ENCODE measurements at places on chromosomes 6 and 20. TPM values are rescaled to one million over a fixed set of nuclear protein-coding genes. Genes with fewer than 3 reads are reported as not detected.

Gene DOK5
- total RNA-seq, result not detected

Gene RAET1G
- 14.9 TPM for total RNA-seq

Gene SH3BGRL2
- total RNA-seq, result 64.3 TPM

Gene OR2H2
- not detected for total RNA-seq

Gene TEAD3
- 13.7 TPM for total RNA-seq

- H3K36me3 ChIP-seq, result no peaks in the 10 kb centered on the region
- no peaks in the 10 kb centered on the region for H3K4me1 ChIP-seq
- H3K4me3 ChIP-seq, result no peak overlapping the region
- no peak for DNase-seq
Observed at GRCh38 chr6:1024587-1024986, 287.3 kb upstream of the FOXQ1 start.

DNA sequence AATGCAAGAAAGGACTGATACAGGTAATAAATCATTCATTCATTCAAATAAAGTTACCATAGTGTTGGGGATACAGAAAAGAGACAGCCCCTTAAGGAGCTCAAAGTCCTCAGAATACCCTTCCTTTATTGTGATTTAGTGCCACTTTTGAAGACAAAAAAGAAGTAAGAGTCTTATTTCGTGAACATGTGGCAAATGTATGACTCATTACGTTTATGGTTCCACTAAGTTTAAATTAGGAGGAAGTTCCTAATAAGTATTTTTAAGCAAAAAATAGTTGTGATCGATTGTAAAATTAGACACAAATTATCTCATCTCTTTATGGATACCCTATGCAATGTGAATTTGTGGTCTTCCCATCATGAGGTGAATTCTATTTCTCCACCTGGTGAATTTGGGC, 38.5 kb upstream of the GCLC start:
- no peak overlapping the region for H3K4me3 ChIP-seq
- peaks cover 8% of the 10 kb centered on the region for H3K4me1 ChIP-seq
- DNase-seq, result no peak
- H3K27me3 ChIP-seq, result no peaks in the 10 kb centered on the region
- H3K27ac ChIP-seq, result no peak overlapping the region

- peak overlapping the region; percentile 63 for H3K27ac ChIP-seq
- no peak for DNase-seq
- no peaks in the 10 kb centered on the region for H3K27me3 ChIP-seq
- H3K4me3 ChIP-seq, result no peak overlapping the region
Observed at GRCh38 chr20:5080384-5080877, 39.3 kb downstream of the PCNA start.

GRCh38 chr6:32188381-32189068, 1.5 kb downstream of the PBX2 start:
- H3K27me3 ChIP-seq, result no peaks in the 10 kb centered on the region
- H3K27ac ChIP-seq, result peak overlapping the region; percentile 95
- DNase-seq, result no peak
- peak overlapping the region; percentile 69 for H3K4me3 ChIP-seq
- H3K4me1 ChIP-seq, result peaks cover 42% of the 10 kb centered on the region
